HT-29 (cell line): ENCODE measurements at places on chromosomes 5 and 9.
A peak's percentile ranks its signal among the peaks of the same experiment; 100 is the strongest.

GRCh38 chr5:110545716-110546115 is 180.8 kb downstream of the TMEM232 start:
- DNase-seq: no peak

- no peak for DNase-seq
Observed at GRCh38 chr9:126357074-126357473, 30.4 kb downstream of the MVB12B start.

- no peak for DNase-seq
Observed at GRCh38 chr5:32541241-32541640, 44.1 kb upstream of the SUB1 start.

DNA sequence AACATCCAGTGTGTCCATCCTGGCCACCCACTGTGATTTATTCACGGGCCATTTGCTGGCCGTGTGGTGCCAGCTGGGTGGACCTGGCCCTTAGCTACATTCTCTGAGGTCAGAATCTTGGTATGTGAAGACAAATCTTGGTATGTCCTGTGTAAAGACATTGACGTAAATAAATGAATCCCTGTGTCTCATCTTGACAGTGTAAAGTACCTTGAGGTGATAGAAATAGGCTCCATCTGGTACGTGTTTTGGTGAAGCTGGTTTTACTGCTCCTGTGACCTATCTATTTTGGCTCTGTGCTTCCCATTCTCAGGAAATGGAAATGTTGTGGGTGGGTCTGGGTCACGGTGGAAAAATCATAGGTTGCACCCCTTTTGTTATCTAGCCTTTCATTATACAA is 245.4 kb upstream of the ANKH start:
- no peak for DNase-seq

- no peak for DNase-seq
Observed at GRCh38 chr5:177361418-177362291, 3.9 kb downstream of the RGS14 start.

DNA sequence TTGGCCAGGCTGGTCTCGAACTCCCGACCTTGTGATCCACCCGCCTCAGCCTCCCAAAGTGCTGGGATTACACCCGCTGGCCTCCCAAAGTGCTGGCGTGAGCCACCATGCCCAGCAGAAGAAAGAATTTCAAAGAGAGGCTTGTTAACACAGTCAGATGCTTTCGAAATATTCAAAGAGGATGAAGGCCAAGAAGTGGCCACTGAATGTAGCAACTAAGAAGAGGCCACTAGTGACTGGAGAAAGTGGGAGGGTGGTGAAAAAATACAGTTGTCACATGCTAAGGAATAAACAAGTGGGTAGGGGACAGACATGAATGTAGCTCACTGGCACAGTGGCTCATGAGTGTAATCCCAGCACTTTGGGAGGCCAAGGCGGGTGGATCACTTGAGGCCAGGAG is 13.0 kb upstream of the TPM2 start:
- no peak for DNase-seq

- peak; percentile 74 for DNase-seq
Observed at GRCh38 chr5:116442095-116442534, 132.5 kb downstream of the SEMA6A start.

- no peak for DNase-seq
Observed at GRCh38 chr9:6955251-6955921, 197.6 kb downstream of the KDM4C start.

GRCh38 chr5:14794583-14795230 is 76.9 kb downstream of the ANKH start:
- no peak for DNase-seq

GRCh38 chr5:111211341-111211740 is 12.8 kb upstream of the CAMK4 start:
- no peak for DNase-seq

- DNase-seq: no peak
Observed at GRCh38 chr9:98607152-98607551, 101.6 kb downstream of the GABBR2 start.

- no peak for DNase-seq
Observed at GRCh38 chr5:170518277-170518676, 14.5 kb downstream of the KCNIP1 start.

GRCh38 chr5:69245031-69245430 is 10.3 kb downstream of the CDK7 start:
- no peak for DNase-seq

GRCh38 chr5:170479484-170479883 is 24.3 kb upstream of the KCNIP1 start:
- DNase-seq: peak; percentile 60

- no peak for DNase-seq
Observed at GRCh38 chr5:74153255-74153790, 487.2 kb downstream of the ENC1 start.

GRCh38 chr5:164002628-164003027 is 497.2 kb downstream of the MAT2B start:
- DNase-seq: no peak

- DNase-seq: no peak
Observed at GRCh38 chr9:99237356-99237755, 15.3 kb downstream of the SEC61B start.

DNA sequence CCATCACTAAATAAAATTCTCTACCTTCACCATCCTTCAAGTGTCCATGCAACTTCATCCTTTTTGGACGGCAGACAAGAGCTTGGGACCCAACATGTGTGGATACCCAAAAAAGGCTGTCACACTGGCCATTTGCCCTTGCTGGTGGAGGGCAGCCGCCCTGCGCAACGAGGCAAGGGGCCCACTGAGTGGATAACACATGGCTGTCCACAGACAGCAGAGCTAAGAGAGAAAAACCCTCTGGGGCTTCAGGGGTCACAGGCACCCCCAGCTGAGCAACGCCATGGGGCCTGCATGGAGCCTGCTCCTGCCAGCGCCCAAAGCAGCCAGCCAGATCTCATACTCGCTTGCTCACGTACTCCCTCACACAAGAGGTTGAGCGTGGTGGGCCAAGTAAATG is 205.9 kb upstream of the NREP start:
- DNase-seq: no peak

DNA sequence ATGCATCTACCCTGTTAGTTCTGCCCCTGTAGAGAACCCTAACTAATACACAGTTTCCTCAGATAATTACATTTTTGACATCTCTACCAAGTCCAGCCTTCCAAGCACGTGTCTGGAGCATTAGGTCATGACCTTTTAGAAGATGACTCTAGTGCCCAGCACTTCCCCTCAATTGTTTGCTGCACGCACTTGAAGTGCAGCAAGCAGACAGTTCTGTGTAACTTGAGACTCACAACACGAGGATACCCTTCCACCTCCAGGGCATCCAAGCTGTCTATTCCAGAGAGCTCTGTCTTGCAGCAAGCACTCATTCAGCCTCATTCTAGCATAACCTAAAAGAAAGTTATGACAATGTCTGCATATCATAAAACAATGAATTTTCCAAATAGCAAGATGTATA is 1410.5 kb upstream of the CDH18 start:
- no peak for DNase-seq

DNA sequence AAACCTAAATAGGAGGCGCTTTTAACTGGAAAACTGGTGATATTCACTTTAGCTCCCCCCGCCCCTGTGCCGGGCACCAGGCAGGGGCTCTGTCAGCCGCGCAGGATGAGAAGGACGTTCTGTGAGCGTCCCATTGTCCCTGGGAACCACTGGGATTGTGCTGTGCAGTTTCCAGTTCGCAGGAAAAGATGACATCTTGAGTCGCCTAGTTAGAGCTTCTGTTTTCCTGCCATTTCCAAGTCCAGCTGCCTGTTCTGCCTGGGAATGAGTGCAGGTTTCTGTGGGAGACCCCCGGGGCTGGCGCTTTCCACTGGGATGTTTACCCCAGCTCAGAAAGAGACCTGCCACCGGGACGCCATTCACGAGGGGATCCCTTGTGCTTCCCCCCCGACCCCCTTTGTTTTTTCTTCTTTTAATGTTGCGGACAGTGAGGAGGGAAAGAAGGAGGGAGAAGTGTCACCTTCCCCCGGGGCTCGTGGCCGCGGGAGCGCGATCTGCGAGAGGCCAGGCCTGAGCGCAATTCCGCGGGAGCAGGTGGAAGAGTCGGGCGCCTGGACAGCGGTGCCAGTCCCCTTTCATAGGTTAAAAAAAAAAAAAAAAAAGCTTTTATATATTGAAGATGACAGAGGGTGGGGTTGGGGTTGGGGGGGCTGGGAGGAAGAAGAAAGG is 121.5 kb downstream of the RMI1 start:
- no peak for DNase-seq
